ENCODE measurements at places on chromosomes 5 and 9.

- no peak for DNase-seq
These were observed 153.4 kb downstream of the SEC61B start for GRCh38 chr9:99375481-99375880.

- DNase-seq: no peak
These were observed 71.3 kb upstream of the RAPGEF6 start for GRCh38 chr5:131706281-131706680.

DNA sequence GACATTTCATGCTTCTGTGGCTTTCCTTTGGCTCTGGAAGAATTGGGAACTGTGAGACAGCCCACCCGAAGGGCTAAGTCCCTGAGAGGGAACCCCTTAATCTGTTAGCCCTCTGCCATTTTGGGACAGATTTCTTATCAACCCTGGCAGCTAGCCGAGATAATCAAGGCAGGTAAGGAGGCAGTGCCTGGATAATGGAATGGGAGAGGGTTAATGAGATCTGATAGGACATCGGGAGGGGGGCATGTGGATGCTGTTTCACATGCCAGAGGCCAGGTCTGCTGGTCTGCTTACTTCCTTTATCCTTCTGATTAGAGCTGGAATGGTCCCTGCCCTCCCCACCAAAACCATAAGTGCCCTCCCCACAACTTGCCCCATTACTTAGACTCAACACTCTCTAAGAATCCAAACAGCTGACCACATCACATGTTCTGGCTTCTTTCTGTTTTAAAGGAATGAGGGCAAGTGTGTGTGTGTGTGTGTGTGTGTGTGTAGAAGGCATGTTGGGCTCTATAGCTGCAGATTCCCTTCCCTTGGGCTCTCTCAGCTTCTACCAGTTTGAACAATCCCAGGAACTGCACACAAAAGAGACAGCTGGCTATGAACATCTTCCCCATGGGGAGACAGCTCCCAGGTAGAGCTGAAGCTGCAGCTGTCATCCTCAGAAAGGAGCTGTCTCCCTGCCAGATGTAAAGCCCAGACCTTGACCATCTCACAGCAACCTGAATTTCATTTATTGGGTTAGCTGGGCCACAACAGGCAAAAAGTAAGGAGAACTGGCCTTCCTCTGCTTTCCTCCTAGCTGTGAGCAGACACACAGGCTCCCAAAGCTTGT, 221.3 kb downstream of the PIK3R1 start:
- DNase-seq: no peak

DNA sequence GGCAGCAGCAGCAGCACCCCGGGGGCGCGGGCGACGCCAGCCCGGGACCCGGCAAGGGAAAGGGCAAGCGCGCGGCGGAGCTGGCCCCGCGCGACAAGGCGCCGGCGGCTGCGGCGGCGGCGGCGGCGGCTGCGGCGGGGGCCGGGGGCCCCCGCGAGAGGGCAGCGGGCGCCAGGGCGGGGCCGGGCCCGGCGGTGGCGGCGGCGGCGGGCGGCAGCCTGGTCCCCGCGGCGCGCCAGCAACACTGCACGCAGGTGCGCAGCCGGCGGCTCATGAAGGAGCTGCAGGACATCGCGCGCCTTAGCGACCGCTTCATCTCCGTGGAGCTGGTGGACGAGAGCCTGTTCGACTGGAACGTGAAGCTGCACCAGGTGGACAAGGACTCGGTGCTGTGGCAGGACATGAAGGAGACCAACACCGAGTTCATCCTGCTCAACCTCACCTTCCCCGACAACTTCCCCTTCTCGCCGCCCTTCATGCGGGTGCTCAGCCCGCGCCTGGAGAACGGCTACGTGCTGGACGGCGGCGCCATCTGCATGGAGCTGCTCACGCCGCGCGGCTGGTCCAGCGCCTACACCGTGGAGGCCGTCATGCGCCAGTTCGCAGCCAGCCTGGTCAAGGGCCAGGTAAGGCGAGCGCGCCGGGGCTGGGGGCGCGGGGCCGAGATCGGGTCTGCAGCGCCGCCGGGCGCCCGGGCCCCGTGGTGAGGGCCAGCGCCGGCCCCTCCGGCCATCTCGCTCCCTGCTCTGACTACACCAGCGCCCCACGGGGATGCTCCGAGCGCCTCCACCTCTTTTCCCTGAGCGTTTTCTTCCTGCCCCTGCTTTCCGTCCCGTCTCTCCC, at the start of gene UBE2QL1:
UBE2QL1 (plus strand) TSS at position 238 of the 843 bp plus-strand sequence; CDS start at position 273, 35 bp downstream.
- DNase-seq: peak; percentile 53

DNA sequence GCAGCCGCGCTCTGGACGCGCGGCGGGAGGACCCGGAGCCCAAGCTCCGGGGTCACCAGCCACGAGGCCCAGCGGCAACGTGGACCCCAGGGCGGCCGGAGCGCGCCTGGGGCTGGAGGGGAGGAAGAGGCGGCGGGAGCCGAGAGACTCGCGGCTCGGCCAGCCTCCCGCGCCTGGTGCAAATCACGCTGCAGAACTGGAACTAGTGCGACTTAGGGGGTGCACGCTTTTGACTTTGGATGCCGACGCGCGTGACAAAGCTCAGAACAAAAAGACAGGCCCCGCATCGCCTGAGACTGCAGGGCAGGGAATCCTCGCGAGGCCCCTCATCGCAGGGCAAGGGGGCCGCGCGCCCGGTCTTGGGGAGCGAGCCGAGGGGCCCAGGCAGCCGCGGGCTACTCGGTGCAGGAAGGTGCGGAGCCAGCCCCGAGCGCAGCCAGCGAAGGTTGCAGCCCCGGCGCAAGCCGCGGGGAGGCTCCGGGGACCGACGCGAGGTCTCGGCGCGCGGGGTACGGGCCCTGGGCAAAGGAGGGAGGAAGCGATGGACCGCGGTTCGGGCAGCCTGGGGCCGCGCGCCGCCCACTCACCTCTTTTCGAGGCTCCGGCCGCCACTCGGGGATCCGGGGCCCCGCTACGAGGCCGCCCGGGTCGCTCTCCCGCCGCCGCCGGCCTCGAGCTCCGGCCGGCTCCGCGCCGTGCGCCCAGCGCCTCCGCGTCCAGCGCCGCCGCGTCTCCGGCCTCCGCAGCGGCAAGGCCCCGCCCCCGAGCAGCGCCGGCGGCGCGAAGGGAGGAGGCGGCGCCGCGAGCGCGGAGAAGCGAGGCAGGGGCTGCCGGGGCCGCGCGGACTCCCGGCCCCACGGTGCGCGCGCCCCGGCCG, at the start of gene GOLM1:
GOLM1 (minus strand) TSS at position 735 of the 877 bp plus-strand sequence. CDS start 20,238 bp downstream, outside the sequence.
- DNase-seq: peak; percentile 48

DNA sequence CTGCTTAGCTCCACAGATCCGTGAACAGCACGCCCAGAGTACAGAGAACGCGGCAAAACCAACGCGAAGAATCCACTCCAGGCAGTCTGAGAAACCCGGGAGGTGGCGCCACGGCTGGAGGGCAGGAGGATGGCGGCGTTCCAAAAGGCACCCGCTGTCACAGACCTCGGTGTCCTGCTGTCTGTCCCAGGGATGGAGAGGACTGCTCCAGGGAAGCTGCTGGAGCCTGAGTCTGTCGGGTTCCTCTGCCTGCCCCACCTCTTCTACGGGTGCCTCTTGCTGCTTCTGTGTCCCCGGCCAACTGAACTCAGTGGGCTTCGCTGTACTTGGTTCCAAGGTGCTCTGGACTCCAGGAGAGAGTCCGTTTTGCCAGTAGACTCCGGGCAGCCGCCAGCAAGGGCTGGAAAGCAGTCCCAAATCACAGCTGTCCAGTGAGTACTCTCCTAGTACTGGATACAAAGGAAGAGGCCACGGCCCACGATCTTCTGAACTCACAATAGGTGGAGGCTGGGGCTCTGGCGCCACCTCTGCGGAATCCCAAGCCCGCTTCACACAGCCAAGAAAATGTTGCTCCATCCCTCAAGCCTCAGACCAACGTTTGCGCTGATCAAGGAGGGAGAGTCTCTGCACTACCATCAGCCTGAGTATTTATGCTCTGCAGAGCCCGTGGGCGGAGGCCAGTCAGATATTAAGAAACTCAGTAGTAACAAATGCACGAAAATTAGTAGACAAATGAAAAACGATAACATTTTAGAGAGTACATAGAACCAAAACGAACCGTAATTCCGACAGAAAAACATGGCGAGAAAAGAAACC, 440 bp downstream of the ANXA2R start:
- DNase-seq: peak; percentile 97

- DNase-seq: no peak
These were observed 646 bp downstream of the SWI5 start for GRCh38 chr9:128276574-128277270.

- no peak for DNase-seq
These were observed 61.9 kb upstream of the RUFY1 start for GRCh38 chr5:179488491-179488890.

DNA sequence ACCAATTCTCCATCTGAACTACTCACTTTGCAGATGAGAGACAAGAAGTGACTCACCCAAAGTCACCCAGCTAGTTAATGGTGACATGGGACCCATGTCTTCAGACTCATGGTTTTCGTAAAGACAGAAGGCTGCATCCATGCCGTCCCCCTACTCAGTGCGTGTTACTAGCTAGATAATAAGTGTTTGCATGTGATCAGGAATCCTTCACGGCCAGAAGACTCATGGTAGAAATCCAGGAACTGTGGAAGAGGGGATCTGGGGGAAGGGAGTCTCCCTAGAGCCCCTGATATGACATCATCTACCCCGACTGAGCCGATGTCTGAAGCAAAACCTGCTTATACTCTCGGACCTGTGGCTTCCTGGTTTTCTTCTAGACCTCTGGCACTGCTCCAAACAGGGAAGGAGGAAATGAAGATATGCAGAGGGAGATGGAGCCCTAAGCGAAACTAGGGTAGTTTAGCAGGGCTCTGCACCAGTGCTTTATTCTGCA, 3.3 kb downstream of the RNF183 start:
- no peak for DNase-seq

DNA sequence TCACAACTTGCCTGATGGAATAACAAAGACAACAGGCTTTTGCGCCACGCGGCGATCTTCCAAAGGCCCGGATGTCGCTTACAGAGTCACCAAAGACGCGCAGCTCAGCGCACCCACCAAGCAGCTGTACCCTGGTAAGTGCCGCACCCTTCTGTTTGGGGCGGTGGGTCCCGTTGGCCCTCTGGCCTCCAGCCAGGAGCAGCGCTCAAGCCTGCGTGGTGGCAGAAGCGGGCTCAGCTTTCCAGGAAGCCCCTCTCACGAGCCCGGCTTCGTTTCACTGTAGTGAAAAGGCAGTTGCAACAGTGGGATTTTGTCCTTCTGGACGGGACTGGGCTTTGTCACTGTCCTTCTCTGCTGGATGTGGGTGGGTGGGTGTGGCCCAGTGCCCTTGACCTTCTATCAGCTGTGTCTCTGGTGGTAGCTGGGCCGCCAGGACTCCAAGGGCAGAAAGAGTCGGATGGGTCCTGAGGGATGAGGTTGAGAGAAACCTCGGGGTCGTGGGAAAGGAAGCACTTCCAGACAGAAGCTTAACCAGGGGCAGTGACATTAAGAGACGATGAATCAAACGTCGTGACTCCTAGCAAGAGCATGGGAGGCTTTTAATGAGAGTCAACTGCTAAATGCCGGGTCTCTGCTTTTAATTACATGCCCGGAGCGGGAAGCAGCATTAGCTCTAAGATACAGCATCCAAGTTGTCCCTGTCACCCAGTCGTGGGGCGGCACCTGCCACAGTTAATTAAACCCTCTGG, 49.5 kb downstream of the COL5A1 start:
- DNase-seq: no peak

DNA sequence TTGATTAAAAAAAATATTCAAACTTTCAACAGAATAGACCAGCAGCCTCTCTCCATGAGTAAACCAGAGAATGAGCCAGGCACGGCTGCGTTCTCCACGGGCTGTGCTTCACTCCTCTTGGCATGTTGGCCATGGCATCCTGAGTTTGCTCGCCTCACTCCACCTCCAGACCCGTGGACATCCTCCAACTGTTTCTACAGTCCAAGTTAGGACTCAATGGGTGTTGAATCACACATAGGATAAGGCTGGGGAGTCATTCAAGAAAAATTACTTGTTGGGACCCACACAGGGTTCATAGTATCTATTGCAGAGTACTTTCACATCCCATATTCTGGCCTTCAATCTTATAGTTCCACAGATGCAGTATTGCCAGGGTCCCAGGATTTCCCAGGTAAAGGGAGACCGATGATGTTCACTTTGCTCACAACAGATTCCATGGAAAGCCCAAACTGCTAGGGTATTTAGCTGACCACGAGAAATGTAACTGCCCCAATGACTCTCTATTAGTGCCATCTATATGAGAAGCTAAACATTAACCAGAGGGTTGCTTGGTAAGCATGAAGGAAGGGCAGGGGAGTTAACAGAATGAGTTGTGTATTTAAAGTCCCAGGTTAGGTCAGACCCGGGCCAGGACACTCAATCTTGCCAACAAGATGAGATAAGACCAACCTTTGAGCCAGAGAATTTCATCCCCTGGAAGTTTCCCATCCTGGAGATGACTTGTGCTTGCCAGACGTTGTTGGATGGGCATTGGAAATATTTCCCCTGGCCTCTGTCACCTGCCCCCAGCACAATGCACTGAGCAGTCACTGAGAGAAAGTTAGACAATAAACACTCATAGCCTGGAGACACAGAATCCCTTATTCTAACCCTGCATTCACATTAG, 19.7 kb upstream of the GDA start:
- no peak for DNase-seq

DNA sequence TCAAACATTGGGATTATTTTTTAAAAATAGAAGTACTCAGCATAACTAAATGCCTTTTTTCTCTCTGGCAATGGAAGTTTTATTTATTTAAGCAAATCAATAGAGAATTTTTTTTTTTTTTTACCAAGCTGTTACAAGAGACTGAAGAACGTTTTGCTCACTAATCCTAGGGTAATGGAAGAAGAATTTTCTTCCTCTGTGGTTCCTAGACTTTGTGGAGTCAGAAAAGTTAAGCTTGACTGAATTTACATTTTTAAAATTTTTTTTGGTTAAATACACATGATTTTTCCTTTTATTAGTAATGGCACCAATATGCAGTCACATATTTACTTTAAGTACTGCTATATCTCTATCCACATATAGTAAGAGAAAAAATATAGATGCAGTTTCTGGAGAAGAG, 189.8 kb downstream of the PCSK1 start:
- no peak for DNase-seq

DNA sequence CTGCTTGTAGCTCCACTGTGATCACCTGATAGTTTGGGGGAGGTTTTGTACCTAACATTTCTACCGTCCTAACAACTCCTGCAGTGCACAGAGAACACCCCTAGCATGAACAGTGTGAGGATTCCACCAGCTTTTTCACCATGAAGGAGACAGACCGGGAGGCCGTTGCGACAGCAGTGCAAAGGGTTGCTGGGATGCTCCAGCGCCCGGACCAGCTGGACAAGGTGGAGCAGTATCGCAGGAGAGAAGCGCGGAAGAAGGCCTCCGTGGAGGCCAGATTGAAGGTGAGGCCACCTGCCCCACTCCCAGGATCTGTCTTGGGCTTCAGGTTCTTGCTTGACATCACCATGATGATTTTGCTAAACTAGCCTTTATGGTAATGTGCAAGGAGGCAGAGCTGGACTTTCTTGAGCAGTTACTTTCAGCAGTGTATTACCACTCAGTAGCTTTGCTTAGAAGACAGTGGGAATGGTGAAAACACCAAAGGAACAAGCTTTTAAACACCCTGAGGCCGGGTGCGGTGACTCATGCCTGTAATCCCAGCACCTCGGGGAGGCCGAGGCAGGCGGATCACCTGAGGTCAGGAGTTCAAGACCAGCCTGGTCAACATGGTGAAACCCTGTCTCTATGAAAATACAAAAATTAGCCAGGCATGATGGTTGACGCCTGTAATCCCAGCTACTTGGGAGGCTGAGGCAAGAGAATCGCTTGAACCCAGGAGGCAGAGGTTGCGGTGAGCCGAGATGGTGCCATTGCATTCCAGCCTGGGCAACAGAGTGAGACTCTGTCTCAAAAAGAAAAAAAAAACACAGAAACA, 3.3 kb downstream of the EXOC3 start:
- no peak for DNase-seq

Measured in NCI-H748 treated with DMSO at 0.1 percent for 48 hours (cell line).